ENCODE measurements at places on chromosomes 3 and 15. TPM values are rescaled to one million over a fixed set of nuclear protein-coding genes. Genes with fewer than 3 reads are reported as not detected.

Gene CLDN18
- total RNA-seq, result not detected

Gene TMEM158
- not detected for total RNA-seq

Gene NEK10
- total RNA-seq, result 0.61 TPM

Gene SYNPR
- not detected for total RNA-seq

Gene EXD1
- total RNA-seq, result not detected

Gene ZNF717
- total RNA-seq, result 4.5 TPM

Gene BOC
- not detected for total RNA-seq

Gene BRPF1
- total RNA-seq, result 25.6 TPM

Gene OXTR
- total RNA-seq, result 0.11 TPM

Gene PYGO1
- not detected for total RNA-seq

Gene SERINC4
- total RNA-seq, result 0.36 TPM

Gene STARD9
- total RNA-seq, result 4.6 TPM

Gene MYEF2
- total RNA-seq, result 19.3 TPM

Gene GPD1L
- 16.0 TPM for total RNA-seq

Gene GOLGA8T
- not detected for total RNA-seq

Gene RHO
- not detected for total RNA-seq

Gene SH3GL3
- total RNA-seq, result not detected

Gene UBXN7
- 83.6 TPM for total RNA-seq

Gene EFHB
- total RNA-seq, result 0.99 TPM

Gene CCNB2
- total RNA-seq, result not detected

Gene SUSD5
- total RNA-seq, result not detected

Gene CCRL2
- 4.5 TPM for total RNA-seq

Gene CFAP91
- total RNA-seq, result not detected

Gene SAXO2
- 11.1 TPM for total RNA-seq

Gene RASGRP1
- total RNA-seq, result 66.6 TPM

Gene CRYBG3
- total RNA-seq, result 2.4 TPM

Gene CERS3
- total RNA-seq, result 1.3 TPM

Gene ERICH6
- not detected for total RNA-seq

Gene DALRD3
- 15.6 TPM for total RNA-seq

Gene DAPK2
- total RNA-seq, result 1.3 TPM

Gene GPR27
- total RNA-seq, result 1.1 TPM

Measured in CD4-positive, alpha-beta T cell (primary cell).